ENCODE measurements at places on chromosomes 4 and X.

DNA sequence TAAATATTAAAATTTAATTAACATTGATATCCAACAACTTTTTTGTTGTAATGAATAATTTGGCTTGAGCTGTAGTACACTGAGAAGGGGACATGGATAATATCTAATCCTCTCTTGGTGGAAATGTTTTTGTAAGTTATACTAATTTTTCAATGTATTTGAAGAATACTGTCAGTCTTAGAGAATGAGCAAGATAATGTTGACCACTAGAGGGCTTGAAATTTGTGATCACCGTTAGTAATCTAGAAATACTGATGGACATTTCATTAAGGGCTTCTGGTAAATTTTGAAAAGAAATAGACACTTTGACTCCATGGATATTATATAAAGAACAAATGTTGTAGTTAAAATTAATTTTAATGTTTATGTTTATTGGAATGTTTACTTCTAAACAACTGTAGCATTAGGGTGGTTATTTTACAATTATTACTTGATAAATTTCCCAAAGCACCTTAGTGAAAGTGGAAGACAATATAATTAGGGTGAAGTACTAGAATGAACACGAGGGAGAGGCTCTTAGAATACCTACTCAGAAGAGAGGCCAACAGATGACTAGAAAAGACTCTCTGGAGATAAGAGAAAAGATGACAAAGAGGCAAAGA is 20.0 kb upstream of the CAMK2D start:
- peak; percentile 56 for DNase-seq

DNA sequence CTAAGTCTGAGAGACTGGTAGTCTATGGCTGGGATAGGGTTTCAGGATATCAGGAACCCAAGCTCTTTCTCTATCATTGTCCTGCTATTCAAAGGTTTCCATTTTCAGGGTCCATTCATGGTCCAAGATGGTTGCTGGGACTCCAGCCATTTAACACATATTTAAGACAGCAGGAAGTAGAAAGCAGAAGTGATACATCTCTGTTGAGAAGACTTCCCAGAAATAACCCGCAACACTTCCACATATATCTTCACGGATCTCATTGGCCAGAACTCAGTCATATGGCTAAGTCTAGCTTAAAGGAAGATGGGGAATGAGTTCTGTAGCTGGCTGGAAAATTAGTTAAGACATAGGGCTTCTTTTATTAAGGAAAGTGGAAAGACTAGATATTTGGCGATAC is 23.8 kb downstream of the CTSO start:
- no peak for DNase-seq

DNA sequence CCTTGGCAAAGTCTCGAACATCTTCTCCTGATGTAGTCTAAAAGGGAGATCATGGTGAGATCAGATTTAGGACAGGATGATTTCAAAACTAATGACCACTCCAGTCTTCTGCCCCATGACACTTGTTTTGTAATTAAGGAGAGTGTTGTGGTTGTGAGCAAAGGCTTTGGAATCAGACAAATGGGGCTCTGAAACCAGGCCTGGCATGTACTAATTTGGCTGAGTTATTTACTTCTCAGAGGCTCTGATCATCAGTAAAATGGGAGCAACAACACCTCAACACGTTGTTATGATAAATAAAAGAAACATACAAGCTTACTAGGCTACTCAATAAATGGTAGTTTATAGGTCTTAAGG is 106.9 kb upstream of the FTHL17 start:
- DNase-seq: no peak

GRCh38 chr4:84878546-84878945 is 87.9 kb downstream of the WDFY3 start:
- DNase-seq: no peak

DNA sequence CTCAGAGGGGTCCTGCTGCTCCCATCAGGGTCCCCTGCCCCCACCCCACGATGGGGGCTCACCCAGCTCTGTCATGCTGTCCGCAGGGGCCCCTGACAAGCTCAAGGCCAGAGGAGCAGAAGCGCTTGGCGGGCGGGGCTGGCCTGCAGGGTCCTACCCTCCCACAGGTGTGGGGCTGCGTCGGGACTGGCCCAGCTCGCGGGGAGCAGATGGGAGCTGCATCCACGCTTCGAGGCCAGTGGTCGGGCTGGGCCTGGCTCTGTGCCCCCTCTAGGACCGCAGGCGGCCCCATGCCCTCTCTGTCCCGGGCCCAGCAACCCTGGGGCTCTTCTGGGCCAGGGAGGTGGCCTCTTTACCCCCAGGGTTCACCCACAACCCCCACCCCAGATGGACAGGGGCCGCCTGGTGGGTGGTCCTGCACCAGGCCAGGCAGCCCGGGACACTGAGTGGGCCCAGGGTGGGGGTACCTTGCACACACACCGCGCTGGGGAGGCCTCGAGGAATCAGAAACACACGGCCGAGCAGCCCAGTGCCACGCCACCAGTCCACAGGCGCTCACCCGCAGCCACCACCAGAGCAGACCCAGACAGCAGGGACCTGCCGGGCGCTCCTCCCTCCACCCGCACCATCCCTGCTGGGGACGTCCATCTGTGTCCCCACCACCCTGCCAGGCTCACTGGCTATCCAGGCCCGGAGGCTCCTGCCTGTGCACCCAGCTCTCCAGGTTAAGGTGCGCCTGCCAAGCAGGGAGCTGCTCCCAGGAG is 30.0 kb downstream of the TACC3 start:
- DNase-seq: no peak

GRCh38 chrX:84248226-84248625 is 60.2 kb upstream of the RPS6KA6 start:
- DNase-seq: no peak

DNA sequence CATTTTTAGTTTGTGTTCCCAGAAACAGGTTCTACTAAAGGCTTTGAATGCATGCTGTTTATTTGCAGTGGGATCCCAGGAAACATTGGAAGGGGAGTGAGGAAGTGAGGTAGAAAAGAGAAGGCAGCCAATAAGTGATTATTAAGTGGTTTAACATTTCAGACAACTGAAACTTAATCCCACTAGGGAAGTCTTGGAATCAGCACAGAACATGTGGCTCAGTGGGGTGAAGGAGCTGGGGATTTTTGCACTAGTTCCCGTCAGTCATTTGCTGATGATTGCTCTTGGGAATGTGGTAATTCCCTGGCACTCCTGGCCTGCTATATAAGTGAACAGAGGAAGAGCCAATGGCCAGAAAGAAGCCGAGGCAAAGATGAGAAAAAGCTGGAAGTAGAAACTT is 1053.0 kb upstream of the IGFBP7 start:
- DNase-seq: no peak

GRCh38 chr4:25859429-25860148 is 3.2 kb downstream of the SEL1L3 start:
- peak; percentile 74 for DNase-seq

DNA sequence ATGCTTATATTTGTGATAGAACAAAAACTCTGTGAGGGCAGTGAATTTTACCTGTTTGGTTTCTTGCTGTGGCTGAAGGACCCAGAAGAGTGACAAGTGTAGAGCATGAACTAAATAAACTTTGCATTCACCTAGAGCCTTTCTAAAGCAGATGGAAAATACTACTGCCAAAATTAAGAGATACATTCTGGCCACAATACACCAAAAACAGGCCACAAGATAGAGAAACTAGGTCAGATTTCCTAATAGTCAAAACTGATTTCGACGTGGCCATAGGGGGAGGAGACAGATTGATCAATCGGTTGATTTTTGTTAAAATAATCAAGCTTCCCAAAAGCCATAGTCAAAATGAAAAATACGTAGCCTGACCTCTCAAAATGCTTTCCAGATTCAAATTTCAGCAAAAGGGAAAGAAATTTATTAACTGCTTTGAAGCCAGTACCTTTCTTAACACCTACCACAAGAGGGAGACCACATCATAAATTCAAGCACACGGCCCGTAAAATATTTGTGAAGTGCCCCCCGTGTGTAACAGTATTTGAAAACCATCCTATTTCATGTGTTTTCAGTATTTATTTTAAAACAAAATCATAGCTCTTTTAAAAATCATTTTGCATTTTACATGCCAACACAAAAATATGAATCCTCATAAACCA is 132.4 kb downstream of the CORIN start:
- no peak for DNase-seq

DNA sequence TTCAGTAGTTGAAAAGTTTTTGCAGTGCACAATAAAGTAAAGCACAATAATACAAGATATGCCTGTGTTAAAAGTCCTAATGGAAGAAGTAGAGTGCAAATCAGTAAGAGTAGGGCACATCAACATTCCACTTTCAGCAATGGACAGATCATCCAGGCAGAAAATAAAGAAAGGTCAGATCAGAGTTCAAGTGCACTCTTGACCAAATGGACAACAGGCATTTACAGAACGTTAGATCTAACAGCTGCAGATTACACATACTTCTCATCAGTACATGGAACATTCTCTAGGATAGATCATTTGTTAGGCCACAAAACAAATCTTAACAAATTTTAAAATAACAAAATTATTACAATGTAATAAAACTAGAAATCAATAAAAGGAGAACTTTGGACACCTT is 1373.5 kb upstream of the PABPC4L start:
- DNase-seq: no peak

GRCh38 chr4:105215609-105216313 is 69.1 kb downstream of the TET2 start:
- DNase-seq: no peak

DNA sequence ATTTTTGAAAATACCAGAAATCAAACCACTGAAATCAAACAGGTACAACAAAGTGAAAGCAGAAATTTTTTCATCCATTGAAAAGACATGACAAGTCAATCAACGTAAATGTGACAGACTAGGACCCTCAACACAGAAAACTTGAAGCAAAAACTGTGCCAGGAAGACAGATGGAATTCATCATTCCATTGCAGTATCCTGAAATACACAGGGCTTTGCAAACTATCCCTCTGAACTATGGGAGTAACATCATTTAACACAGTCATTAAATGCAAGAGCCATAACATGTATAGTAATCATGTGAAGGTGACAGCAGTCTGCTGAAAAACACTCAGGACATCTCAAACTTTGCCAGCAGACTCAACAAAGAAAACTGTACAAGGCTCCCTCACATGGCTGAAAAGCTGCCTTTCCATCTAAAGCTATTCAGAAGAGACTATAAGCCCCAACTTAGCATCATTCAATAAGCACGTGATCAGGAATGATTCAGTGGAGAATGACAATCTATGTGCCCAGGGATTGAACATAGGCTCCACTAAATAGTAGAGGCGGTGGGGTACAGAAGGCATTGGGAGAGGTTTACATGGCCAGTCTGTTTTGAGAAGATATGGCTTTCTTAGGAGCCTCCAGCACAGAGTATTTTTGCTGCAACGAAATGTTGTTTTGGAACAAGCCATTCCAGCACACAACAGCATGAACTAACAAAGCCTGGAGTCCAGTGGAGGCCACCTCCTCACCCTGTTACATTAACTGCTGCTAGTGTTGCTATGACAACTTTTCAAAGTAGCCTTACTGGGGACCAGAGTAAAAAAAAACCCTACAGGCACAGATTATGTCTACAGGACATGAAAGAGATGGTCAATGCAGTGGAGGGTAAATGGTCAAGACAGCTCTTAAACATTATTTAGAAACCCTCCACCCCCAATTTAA is 274.5 kb upstream of the NOCT start:
- DNase-seq: no peak

DNA sequence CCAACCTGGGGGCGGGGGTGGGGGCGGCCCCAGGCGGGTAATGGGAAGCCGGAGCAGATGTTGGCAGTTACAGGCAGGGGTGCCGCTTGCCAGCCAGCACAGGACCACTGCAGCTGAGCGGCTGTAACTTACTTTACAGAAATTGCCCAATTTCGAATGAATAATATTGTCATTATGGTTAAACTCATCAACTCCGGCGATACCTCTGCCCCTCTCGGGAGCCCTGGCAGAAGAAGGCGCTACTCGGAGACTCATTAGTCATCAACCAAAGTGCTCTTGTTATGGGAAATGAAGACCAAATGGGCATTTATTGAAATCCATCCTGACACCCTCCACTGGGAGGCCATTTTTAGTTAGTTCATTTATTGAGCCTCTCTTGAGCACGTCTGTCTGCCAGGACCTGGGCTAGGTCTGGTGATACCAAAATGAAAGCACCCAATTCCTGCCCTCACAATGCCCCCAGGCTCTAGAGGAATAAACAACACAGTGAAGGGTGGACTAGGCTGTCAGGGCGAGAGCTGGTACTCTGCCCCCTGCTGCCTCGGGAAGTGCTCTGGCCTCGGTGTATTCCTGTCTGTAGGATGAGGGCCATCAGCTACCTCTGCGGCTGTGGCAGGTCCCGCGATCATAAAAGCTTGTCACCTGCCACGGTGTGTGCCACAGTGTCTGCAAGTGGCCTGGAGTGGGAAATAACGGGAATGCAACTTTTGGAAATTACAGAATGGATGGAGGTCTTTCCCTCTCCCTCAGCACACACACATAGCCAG is 159.1 kb upstream of the PSAPL1 start:
- no peak for DNase-seq

All from CD4-positive, alpha-beta T cell treated with Interferon alpha-2 for 1 hour (primary cell).